ENCODE measurements at places on chromosomes 7 and 10.

GRCh38 chr10:52343439-52343838 lies 29.4 kb downstream of the DKK1 start:
- no peaks in the 10 kb centered on the region for H3K36me3 ChIP-seq
- DNase-seq, result no peak
- peaks cover 17% of the 10 kb centered on the region for H3K4me1 ChIP-seq

DNA sequence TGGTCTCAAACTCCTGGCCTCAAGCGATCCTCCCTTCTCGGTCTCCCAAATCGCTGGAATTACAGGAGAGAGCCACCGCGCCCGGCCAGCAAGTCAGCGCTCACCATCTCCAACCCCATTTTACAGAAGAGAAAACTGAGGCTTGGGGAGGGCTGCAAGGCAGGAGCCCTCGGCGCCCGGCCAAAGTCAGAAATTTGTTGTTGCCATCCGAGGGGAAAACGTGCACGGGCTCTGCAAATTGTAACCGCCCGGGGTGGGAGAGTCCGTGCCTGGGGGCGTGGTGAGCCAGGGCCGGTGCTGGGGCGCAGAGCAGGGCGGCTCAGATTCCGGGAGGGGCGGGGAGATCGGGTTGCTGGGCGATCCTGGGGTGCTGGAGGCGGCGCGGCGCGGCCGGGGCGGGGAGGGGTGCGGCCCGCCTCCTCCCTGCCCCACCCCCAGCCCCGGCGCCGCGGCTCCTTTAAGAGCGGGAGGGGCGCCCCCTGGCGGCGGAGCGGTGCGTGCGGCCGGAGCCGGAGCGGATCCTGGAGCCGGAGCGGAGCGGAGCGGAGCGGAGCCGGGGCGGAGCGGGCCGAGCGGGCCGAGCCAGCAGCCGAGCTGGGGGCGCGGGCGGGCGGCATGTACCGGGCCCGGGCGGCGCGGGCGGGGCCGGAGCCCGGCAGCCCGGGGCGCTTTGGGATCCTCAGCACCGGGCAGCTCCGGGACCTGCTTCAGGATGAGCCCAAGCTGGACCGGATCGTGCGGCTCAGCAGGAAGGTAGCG lies at the start of gene VPS37D:
VPS37D (plus strand) TSS at position 488 of the 759 bp plus-strand sequence; CDS start at position 616, 128 bp downstream.
- H3K4me1 ChIP-seq, result peaks cover 46% of the 10 kb centered on the region
- DNase-seq, result peak; percentile 67
- no peaks in the 10 kb centered on the region for H3K27me3 ChIP-seq
- H3K27ac ChIP-seq, result peak within 1 kb of the TSS; percentile 66
- H3K36me3 ChIP-seq, result peaks cover 5% of the 10 kb centered on the region

GRCh38 chr7:46600340-46600739 lies 679.3 kb upstream of the IGFBP3 start:
- H3K27me3 ChIP-seq, result no peaks in the 10 kb centered on the region
- no peaks in the 10 kb centered on the region for H3K36me3 ChIP-seq
- H3K4me1 ChIP-seq, result no peaks in the 10 kb centered on the region
- no peak overlapping the region for H3K4me3 ChIP-seq
- no peak overlapping the region for H3K27ac ChIP-seq

DNA sequence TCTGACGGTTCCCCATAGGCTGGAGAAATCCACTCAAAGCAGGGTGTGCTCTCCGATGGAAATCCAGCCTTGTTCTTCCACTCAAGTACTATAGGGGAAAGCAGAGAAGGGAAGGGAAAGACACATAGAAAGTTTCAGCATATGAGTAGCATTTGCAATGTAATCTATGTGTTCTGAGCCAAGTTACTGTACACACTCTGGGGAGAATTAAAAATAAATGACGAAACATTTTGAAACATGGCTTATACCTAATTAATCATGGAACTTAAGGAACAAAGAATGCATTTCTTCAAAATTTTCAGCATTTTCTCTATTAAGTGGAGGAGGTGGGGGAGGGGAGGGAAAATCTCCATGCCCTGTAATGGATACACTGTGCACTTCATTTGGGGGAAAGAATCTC lies 198.1 kb upstream of the HABP2 start:
- no peaks in the 10 kb centered on the region for H3K36me3 ChIP-seq
- no peaks in the 10 kb centered on the region for H3K4me1 ChIP-seq
- no peak overlapping the region for H3K4me3 ChIP-seq
- no peak for DNase-seq

DNA sequence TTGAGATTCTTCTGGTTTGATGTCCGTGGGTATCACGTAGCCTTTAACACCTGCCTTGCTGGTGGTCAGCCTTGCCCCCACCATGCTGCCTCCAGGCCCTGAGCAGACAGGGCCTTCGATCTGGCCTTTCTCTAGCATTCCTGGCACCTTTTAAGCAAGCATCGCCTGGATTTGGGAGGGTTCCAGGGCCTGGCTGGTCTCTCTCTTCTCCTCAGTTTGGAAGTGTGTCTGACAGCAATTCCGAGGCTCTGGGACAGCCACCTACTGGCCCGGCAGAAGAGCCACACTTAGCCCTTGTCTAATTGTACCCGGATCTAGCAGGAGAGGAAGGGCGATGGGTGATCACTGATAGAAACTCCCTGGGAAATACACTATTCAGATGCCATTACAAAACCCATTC lies 441.3 kb upstream of the MKI67 start:
- H3K27me3 ChIP-seq, result peaks cover 91% of the 10 kb centered on the region
- H3K4me3 ChIP-seq, result no peak overlapping the region
- no peaks in the 10 kb centered on the region for H3K4me1 ChIP-seq
- no peaks in the 10 kb centered on the region for H3K36me3 ChIP-seq
- H3K27ac ChIP-seq, result no peak overlapping the region

DNA sequence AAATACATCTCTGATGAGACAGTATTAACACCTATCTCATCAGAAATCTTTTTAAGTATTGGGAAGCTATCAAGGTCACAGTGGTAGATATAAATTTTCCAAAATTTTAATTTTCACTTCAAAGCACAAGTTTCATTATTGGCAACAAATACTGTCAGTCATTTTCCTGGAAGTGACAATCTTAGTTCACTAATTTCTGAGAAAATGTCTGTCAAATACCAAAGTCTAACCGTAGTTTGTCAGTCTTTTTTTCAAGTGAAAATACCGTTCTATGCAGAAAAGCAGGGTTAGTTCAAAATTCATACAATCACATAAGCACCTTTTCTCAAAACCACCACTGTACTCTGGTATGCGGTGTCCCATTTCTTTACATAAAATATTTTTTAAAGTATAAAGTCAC lies 40.4 kb downstream of the CACUL1 start:
- H3K36me3 ChIP-seq, result no peaks in the 10 kb centered on the region
- no peaks in the 10 kb centered on the region for H3K27me3 ChIP-seq
- no peak overlapping the region for H3K27ac ChIP-seq
- DNase-seq, result no peak
- H3K4me3 ChIP-seq, result no peak overlapping the region
- no peaks in the 10 kb centered on the region for H3K4me1 ChIP-seq

GRCh38 chr10:10520491-10521385 lies 496.9 kb upstream of the CELF2 start:
- no peak for DNase-seq
- no peaks in the 10 kb centered on the region for H3K4me1 ChIP-seq
- no peaks in the 10 kb centered on the region for H3K27me3 ChIP-seq
- no peak overlapping the region for H3K4me3 ChIP-seq

DNA sequence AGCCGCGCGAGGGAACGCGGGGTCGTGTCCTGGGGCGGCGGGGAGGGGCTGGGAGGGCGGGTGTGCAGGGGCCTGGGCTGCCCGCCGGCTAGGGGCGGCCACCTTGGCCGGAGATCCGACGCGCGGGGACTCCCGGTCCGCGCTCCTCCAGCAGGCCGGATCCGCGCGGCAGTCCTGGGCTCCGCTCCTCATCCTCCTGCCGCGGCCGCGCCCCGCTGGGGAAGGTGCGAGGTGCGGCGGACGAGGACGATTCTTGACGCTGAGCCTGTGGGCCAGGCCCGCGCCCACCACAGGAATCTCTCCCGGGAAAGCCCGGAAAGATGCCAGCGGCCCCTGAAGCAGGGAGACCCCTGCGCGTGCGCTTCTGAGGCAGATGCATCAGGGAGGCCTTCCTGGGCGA lies 6.6 kb upstream of the OGDHL start:
- H3K27ac ChIP-seq, result no peak overlapping the region
- no peaks in the 10 kb centered on the region for H3K4me1 ChIP-seq
- H3K36me3 ChIP-seq, result no peaks in the 10 kb centered on the region
- no peak for DNase-seq
- H3K4me3 ChIP-seq, result no peak overlapping the region
- peaks cover 4% of the 10 kb centered on the region for H3K27me3 ChIP-seq

- no peaks in the 10 kb centered on the region for H3K27me3 ChIP-seq
- no peaks in the 10 kb centered on the region for H3K36me3 ChIP-seq
- DNase-seq, result no peak
These were observed 21.7 kb downstream of the HIBADH start for GRCh38 chr7:27640884-27641574.

- no peak overlapping the region for H3K4me3 ChIP-seq
- peaks cover 31% of the 10 kb centered on the region for H3K4me1 ChIP-seq
- no peak overlapping the region for H3K27ac ChIP-seq
These were observed 2.1 kb upstream of the CCDC126 start for GRCh38 chr7:23594879-23595604.

GRCh38 chr7:98681951-98682350 lies 64.9 kb downstream of the NPTX2 start:
- no peak for DNase-seq
- no peak overlapping the region for H3K27ac ChIP-seq
- no peak overlapping the region for H3K4me3 ChIP-seq
- H3K36me3 ChIP-seq, result no peaks in the 10 kb centered on the region

- no peak overlapping the region for H3K4me3 ChIP-seq
- no peak overlapping the region for H3K27ac ChIP-seq
- H3K36me3 ChIP-seq, result no peaks in the 10 kb centered on the region
- DNase-seq, result no peak
- peaks cover 4% of the 10 kb centered on the region for H3K4me1 ChIP-seq
These were observed 3.9 kb downstream of the GRID2IP start for GRCh38 chr7:6547400-6547799.

GRCh38 chr7:30859940-30860496 lies 51.6 kb upstream of the AQP1 start:
- H3K4me1 ChIP-seq, result no peaks in the 10 kb centered on the region
- no peaks in the 10 kb centered on the region for H3K27me3 ChIP-seq
- H3K36me3 ChIP-seq, result no peaks in the 10 kb centered on the region
- H3K27ac ChIP-seq, result no peak overlapping the region
- no peak for DNase-seq

- H3K36me3 ChIP-seq, result no peaks in the 10 kb centered on the region
- H3K27me3 ChIP-seq, result no peaks in the 10 kb centered on the region
- no peak for DNase-seq
- H3K4me1 ChIP-seq, result no peaks in the 10 kb centered on the region
- H3K4me3 ChIP-seq, result no peak overlapping the region
- H3K27ac ChIP-seq, result no peak overlapping the region
These were observed 228.2 kb downstream of the AHR start for GRCh38 chr7:17526621-17527020.

DNA sequence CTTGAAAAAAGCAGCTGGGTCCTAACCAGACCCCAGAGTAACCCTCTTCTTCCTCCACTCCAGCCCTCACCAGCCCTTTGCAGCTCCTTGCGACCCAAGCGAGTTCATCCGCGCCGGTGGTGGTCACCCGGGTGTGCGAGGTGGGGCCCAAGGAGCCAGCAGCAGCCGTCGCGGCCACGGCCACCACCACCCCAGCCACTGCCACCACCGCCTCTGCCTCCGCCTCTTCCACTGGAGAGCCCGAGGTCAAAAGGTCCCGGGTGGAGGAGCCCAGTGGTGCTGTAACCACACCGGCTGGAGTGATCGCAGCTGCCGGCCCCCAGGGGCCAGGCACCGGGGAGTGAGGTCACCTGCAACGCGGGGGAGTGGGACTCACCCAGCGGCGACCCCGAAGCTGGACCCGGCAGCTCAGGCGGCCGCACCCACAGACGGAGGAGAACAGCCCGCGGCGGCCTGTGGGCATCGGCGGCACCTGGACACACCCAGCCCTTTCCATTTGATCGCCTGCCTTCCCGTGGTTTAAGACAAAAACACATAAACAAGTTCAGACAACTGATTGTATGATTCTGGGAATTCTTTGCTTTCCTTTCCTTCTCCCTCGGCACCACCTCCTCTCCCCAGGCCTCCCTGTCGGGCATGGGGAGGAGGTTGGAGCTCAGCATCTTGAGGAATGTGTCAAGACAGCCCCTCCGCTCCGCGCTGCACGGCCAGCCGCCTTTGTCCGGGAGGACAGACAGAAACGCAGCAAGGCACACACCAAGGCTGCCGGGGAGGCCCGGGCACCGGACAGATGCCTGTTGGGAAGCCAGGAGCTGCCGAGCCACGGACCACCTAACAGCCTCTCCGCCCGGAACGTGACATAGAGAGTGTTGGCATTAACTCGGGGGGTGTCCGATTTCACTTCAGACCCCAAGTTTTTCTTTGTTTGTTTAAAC lies 13.0 kb upstream of the AP5Z1 start:
- H3K27me3 ChIP-seq, result no peaks in the 10 kb centered on the region
- no peak overlapping the region for H3K4me3 ChIP-seq
- H3K36me3 ChIP-seq, result peaks cover 41% of the 10 kb centered on the region
- no peak for DNase-seq

DNA sequence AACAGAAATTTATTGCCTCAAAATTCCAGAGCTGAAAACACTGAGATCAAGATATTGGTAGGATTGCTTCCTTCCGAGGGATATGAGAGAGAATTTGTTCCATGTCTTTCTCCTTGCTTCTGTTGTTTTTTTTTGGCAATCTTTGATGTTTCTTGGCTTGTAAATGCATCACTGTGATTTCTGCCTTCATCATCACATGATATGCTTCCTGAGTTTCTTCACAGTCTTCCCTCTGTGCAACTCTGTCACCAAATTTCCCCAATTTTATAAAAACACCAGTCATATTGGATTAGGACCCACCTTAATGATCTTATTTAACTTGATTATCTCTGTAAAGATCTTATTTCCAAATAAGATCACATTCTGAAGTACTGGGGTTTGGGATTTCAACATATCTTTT lies 14.7 kb downstream of the TMEM236 start:
- no peaks in the 10 kb centered on the region for H3K27me3 ChIP-seq
- no peak for DNase-seq
- no peak overlapping the region for H3K4me3 ChIP-seq
- H3K27ac ChIP-seq, result no peak overlapping the region

DNA sequence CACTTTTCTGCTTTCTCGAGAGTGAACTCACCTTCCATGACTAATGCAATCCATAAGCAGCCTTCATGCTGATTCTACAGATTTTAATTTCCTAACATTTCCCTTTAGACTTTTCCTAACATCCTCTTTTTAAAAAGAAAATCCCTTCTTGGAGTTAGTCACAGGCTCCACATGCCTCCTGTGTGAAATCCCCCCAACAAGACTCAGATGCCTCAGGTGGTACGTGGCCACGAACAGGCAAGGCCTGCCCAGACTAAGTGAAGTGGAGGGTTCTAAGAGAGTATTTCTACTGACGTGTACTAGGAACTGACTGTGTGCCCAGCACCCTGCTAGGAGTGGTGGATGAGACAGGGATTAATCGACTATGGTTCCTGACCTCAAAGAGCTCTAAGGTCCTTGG lies 125.9 kb upstream of the HPS1 start:
- no peaks in the 10 kb centered on the region for H3K36me3 ChIP-seq
- no peak overlapping the region for H3K4me3 ChIP-seq
- DNase-seq, result no peak
- peaks cover 54% of the 10 kb centered on the region for H3K27me3 ChIP-seq
- H3K4me1 ChIP-seq, result no peaks in the 10 kb centered on the region
